GM12891 (cell line): ENCODE measurements at places on chromosomes 4 and X.

DNA sequence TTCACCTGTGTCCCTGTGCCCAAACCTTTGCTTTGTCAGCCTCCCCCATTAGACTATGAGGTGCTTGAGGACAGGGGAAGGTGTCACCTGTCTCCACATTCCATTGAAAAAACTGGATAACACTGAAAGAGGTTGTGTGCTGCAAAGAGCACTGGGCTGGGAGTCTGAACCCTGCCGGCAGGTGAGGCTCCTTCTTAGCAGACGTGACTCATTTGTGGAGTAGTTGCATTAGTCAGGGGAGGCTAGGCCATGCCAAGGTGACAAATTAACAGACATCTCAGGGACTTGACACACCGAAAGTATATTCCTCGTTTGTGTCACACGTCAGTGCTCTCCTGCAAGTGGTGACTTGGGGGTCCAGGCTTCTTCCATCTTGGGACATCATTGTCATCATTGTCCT lies 95.9 kb upstream of the STX18 start:
- DNase-seq: peak; percentile 39

DNA sequence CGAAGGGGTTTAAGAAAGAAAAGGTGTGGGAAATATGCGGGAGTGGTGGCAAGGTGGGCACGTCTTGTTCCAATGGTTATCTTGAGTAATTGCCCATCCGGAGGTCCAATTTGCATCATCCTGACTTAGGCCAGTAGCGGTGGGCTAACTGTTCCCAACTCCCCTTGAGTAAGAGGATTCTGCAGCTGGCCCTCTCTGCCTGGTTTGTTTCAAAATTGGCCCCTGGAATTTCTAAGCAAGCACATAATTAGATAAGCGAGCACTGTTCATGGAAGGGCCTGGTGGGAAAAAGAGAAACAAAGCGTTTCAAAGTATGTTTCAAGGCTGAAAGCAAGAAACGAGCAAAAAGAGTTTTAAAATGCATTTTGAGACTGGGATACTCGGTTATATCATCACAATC lies 198.2 kb downstream of the CEP135 start:
- DNase-seq: no peak

GRCh38 chr4:8427761-8428287 lies 12.7 kb downstream of the ACOX3 start:
- no peak for DNase-seq

GRCh38 chr4:57331959-57332358 lies 221.8 kb upstream of the IGFBP7 start:
- DNase-seq: no peak

GRCh38 chrX:33211356-33212260 lies at the start of gene DMD:
TSS of gene DMD (minus strand) at chrX:33211549. CDS start at chrX:33211312, 237 bp downstream.
- no peak for DNase-seq

- DNase-seq: no peak
Observed at GRCh38 chr4:111630705-111631104, 514.5 kb upstream of the FAM241A start.

GRCh38 chrX:8232406-8232805 lies 61.3 kb upstream of the VCX2 start:
- no peak for DNase-seq

DNA sequence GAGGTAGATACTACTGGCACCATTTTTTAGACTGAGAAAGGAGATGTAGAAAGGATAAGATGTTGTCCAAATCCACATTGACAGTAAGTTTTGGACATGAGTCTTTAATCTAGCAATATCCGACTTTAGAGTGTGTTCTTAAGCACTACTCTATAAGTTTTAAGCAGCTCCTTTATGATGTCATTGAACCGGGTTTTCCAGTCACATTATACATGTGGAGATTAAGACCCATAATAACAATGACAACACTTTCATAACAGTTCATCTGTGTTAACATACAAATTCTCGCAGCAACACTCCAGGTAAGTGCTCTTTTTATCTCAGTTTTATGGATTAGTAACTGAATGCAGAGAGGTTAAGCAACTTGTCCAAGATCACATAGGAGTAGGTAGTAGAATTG lies 30.3 kb upstream of the CXCL8 start:
- DNase-seq: no peak

- DNase-seq: peak; percentile 74
Observed at GRCh38 chrX:153875391-153876111, 10.4 kb downstream of the L1CAM start.

GRCh38 chr4:147879676-147880075 lies 147.8 kb downstream of the ARHGAP10 start:
- DNase-seq: no peak

DNA sequence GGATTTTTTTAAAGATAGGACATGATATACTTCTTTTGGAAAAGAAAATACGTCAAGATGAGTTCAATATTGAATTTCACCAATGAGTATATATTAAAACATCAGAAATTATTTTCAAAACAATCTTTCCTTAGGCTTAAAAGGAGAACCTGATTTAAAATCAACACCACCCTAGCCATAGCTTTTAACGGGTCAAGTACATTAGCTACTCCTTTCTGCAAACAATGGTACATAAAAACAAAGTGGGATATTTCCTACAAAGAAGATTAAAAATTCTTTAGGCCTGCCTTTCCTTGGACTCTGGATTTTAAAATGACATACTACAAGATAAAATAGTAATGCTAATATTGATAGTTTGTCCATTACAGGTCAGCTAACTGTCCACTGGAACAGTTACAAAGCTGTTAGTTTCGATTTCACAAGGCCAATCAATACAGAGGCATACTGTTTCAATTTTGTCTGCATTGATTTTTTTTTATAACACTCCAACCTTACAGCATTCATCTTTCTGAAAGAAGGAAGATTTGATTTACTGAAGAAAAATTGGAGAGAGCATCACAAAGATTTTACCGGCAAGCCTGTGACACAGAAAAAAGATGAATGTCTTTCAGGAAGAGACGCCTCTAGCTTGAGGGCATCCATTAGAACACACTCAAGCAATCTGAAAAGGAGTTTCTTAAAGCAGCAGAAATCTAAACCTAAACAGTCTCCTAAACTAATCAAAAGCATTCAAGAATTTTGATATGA lies 97.2 kb downstream of the MAB21L2 start:
- no peak for DNase-seq

- DNase-seq: no peak
Observed at GRCh38 chrX:119605464-119606279, 552 bp downstream of the NKRF start.

DNA sequence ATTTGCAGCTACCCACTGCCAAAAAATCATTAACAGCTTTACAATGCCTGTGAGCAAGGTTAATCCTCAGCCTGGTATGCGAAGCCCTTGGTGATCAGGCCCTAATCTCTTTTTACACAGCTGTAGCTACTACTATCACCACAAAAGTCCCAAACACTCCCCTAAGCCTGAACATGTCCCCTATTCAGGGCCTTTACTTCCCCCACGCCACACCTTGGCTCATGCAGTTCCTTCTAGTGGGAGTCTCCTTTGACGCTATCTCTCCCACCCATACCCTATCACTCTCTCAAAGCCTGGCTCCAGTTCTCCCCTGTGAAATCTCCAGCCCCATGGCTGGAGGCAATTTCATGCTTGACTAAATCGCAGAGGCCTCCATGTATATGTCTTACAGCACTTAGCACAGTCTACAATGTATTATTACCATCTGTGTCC lies 90.6 kb upstream of the CBR4 start:
- DNase-seq: no peak

GRCh38 chrX:96372313-96373046 lies 312.2 kb upstream of the DIAPH2 start:
- DNase-seq: peak; percentile 3

GRCh38 chr4:182272151-182272550 lies 28.9 kb downstream of the TENM3 start:
- no peak for DNase-seq

GRCh38 chrX:153869473-153870287 lies 16.3 kb downstream of the L1CAM start:
- DNase-seq: peak; percentile 1

- DNase-seq: no peak
Observed at GRCh38 chr4:81472281-81473182, 825 bp upstream of the RASGEF1B start.

DNA sequence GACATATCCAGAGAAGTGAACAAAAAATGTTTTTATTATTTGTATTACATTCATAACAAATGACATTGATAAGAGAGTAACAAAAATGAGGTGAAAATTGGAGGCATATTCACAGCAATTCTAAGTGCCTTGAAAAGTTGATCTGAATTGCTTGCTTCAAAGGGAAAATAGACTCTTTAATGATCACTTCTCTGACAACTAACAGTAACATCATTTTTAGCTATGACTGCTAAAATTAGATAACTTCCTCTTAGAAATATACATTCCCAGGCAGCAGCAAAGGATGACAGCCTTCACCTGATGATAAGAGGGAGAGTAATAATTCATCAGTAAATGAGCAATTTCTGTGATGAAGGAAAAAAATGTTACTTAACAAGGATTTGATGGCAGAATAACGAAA lies 472.5 kb downstream of the PCDH10 start:
- no peak for DNase-seq

- DNase-seq: no peak
Observed at GRCh38 chr4:45475548-45475947, 648.3 kb downstream of the GABRG1 start.

DNA sequence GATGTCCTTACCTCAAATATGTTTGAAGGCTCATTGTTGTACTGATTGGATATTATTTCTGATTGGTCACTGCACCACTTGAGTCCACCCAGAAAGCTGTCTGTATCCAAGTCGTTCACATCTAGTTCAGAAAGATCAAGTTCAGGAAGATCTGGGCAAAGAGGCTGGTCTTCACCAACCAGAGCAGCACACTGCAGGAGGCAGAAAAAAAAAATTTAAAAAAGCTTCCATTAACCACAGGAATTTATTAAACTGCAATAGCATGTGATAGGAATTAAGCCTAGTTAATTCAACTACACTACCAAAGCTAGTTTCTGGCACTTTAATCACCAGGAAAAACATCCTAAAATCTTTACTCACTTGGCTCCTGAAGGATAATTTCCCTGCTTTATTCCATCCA lies 5.1 kb downstream of the PPARGC1A start:
- DNase-seq: no peak

GRCh38 chr4:8182858-8183725 lies 16.0 kb upstream of the SH3TC1 start:
- DNase-seq: no peak

GRCh38 chr4:163309466-163309865 lies 22.9 kb downstream of the NPY1R start:
- DNase-seq: no peak

GRCh38 chrX:149493567-149494562 lies 11.2 kb downstream of the IDS start:
- DNase-seq: no peak

DNA sequence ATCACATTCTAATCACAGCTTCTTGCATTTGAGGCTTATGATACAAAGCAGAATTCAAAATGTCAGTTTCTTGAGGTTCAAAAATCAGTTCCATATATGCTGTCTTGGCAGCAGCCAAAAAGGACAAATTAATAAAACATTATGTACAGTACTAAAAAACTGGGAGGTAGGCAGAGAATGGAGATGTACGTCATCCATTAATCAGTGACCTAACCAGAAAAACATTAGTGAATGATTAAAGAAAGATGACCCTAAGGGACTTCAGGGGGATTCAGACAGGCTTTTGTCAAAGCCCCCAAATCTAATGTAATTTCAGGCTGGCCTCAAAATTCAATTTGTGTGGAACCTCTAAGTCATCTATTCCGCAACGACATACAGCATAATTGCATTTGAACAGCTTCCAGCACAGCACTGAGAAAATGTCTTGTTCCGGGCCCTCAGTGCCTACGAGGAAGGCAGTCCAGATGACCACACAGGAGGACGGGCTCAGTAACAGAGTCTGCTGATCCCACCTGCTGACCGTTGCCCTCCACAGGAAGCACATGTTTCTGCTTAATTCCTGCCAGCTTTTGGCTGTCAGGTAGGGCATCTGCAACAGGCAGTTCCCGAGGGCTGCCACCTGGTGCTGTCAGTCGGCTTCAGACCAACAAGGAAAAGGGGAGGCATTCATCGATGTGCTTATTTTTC lies 83.8 kb upstream of the HHIP start:
- no peak for DNase-seq

- no peak for DNase-seq
Observed at GRCh38 chr4:137422666-137423065, 109.6 kb downstream of the PCDH18 start.

DNA sequence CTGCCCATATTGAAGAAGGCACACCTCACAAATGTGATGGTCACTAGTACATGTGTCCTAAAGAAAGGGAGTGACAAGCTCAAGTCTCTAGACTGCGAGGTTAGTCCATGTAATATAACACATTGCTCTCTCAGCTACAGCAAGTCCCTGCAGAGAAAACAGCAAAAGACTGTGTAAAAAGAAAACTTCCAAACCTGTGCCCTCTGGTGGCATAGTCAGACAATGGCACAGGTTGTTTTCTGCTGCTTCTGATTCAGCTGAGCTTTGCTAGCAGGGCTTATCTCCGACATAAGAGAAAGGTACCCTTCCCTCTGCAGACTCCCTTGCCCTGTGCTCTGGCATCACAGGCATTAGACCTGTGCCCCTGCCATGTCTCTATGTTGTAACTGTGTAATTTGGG lies 1.4 kb upstream of the SERPINA7 start:
- no peak for DNase-seq
